ENCODE measurements at places on chromosomes 2 and 18.

DNA sequence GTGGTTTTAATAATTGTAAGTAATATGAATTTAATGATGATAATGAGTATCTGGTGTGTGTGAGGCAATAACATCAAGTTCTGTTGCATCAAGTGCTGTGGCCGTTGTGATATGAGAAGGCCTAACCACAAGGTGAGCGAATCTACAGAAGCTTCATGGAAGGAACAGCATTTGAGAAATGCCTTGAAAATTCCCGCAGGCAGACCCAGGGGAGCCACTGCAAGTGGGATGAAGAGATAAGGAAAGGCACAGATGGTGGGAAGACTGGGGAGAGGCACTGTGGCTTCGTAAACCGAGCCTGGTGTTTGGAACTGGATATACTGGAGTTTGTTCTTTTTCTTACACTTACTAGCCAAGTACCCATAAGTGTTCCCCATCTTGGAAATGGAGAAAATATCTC lies 357.5 kb downstream of the PTPRM start:
- DNase-seq = no peak

- DNase-seq = no peak
Measured at GRCh38 chr2:223612501-223612900, 10.3 kb upstream of the SCG2 start.

GRCh38 chr18:2777241-2777640 lies 69.6 kb upstream of the EMILIN2 start:
- DNase-seq = no peak

DNA sequence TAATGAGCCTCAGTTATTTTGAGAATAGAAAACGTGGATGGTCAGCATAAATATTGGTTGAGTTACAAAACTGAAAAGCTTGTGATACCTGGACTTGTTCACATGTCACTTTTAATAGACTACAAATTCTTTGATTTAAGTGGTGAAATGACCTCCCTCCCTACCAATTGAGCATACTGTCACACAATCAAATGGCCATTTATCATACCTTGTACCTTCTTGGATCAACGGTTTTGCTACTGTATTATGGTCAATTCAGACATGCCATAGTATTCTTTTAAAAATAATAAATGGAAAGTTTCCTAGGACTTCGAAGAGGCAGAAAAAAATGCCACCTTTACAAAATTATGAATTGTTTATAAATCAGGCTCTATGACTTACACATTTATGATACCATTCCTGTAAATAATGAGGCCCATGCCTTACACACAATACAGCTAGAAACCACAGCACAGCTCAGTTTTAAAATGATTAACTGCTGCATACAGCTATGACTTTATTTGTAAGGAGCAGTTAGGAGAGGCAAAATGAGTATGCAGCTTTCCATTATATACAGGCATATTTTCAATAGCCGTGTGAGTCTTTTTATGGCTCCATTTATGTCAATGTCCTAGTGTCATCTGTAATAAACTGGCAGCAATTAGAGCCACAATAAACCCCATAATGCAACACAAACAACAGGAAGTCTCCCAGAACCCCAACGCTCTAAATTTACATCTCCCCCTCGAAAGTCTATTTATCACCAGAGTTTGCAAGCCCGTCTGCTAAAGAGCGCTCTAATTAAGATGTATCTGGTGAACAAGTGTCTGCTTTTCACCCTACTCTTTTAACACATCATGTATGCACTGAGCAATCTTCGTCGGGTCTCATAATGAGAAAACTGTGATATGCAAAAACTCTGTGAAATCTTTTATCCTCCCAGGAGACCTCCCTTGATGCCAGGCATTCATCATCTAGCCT lies 176.1 kb downstream of the ZNF521 start:
- DNase-seq = no peak

GRCh38 chr18:50807176-50807575 lies 12.6 kb downstream of the MRO start:
- no peak for DNase-seq

DNA sequence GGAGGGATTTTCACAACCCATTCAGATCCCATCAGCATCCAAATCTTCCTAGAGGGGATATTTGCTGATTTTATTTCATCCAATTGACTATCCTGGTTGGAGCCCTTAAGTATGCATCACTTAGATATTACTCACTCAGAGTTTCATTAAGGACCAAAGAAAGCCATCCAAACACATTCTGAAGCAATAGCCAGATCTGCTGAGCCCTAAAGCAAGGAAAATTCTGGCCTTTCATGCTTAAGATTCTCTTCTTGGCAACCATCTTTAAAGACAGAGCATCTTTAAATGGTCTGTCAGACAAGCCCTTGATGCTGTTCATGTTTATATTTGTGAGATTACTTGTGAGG lies 40.9 kb upstream of the C1D start:
- no peak for DNase-seq

DNA sequence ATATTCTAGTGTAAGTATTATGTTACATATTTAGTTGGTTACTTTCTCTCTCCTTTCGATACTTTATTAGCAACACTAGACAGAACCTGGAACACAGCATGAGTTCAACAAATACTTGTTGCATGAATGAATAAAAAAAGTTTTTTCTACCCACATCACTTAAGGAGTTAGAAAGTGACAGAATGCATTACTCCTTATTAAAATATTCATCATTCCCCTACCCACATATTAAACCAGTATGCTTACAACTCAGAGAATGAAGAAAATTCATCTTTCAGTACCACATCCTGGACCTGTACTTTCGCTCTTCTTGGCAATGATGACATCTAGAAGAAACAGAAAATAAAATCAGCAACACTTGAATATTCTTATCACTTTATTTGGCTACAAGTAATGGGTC lies 6.0 kb downstream of the SRBD1 start:
- no peak for DNase-seq
